ENCODE measurements at places on chromosomes 5 and 9.

DNA sequence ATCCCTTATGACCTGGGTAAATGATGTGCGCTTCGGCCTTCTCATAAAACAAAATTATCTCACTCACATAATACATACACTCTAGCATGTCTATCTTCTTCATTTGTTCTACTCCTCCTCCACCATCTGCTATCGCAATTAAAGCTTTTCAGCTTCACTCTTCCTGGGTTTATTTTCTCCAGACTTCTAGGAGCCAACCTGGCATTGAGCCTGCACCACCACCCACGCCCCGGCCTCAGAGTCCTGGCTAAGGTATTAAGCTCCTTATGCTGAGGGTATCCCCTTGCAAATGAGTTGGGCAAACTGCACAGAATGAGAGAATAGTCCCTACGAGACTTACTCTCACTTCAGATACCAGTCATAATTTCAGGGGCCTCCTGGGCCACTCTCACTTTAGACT lies 236.1 kb upstream of the CDH12 start:
- DNase-seq: no peak

- DNase-seq: no peak
Observed at GRCh38 chr9:116516456-116516855, 170.6 kb upstream of the TRIM32 start.

DNA sequence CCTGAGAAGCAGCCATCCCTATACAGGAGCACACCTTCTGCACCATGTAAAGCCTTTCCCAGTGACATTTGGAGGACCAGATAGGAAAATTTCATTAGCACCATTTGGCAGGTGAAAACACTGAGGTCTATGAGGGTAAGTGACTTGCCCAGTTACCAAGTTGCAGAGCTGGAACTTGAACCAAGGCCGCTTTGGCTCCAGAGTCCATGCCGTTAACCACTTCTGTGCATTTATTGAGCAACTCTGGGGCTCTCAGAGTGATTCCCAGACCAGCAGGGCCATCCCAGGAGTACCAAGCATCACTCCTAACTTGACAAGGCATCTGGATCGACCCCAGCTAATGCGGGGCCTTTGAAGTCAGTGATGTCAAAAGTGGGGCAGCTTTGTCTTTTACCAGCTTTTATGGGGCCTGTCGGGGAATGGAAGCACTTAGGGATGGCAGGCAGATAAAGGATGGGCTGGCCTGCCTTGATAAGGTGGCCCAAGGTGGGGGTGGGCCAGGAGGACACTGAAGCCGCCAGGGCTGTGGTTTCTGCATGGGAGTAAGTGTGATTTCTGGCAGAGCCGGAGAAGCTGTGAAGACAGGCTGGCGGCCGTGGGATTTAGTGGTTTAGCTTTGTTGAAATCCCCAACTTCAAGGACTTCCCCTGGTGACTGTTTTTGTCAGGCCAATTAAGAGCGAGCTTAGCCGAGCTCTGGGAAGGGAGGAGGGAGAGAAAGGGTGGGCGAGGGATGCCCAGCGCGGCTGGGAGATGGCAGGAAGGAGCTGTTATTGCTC lies 127.3 kb downstream of the MACROH2A1 start:
- no peak for DNase-seq

GRCh38 chr5:8923526-8923925 lies 622.3 kb downstream of the SEMA5A start:
- no peak for DNase-seq

GRCh38 chr5:141902015-141902814 lies 21.5 kb upstream of the DELE1 start:
- no peak for DNase-seq

DNA sequence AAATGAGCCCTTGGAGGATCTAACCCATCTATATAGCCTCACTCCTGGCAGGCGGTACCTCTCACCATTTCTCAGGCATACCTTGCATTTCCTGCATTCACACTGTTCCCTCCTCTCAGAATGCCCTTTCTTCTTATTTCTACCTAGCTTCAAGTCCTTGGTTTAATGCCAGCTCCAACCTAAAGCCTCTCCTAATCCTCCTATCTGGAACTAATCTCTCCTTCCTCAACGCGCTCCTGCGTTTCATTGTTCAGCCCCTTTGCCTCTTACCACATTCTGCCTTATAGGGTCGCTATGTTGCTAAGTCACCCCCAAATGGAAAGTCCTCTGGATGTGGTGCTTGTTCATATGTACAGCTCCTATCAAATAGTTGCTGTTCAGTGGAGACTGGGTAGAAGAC lies 288.5 kb upstream of the TUT7 start:
- no peak for DNase-seq

- DNase-seq: no peak
Observed at GRCh38 chr9:136531186-136531903, 14.5 kb downstream of the NOTCH1 start.

DNA sequence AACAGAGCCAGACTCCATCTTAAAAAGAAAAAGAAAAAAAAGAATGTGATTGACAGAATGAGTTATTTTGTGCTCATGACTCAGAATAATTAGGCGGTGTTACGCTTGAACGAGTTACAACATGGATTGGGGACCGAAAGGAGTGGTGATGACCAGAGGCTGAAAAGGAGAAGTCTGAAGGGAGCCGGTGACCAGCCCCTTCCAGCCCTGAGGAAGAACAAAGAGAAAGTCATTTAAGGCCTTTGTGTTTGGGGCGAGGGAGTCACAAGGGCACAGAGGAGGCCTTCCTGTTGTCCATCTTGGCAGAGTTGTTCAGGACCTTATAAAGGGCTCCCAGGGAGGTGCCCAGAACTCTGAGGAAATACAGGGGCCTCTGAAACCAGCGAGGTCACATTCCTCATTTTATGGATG lies 131.6 kb downstream of the GOLPH3 start:
- peak; percentile 20 for DNase-seq

DNA sequence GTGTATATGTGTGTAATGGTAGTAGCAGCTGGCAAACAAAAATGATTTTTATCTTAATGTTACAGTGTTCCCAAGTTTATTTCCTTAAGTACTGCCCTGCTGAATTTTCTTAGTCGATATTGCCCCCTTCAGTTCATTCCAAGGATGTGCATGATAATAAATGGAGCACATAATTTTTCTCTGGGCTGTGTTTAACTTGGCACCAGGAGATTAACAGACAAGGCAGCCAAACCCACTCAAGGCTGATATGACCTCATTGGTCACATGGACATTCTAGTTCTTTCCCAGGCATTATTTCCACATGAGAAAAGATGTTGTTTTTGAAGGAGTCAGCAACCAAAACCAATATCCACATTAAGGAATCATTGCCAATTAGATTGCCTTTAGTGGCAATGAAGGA lies 61.8 kb downstream of the COX7C start:
- peak; percentile 45 for DNase-seq

DNA sequence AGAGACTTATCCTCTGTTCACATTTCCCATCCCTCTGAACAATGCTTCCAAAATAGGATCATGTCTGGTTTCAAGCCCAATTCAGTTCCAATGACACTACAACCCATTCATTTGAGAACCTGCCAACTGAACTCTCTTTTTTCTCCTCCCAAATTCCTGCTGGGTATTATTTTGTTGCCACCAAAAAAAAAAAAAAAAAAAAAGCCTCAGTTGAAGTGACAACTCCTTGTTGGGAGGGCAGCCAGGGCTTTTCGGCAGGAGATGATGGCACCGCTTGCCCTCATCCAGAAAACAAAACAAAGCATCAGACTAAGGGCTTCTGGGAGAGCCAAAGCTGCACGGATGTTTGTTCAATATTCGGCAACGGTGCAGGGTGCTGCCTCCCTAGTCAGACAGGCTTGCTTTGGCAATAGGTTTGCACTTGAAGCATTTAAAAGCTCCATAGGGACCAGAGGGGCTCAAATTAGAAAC lies 30.6 kb upstream of the TRIM32 start:
- DNase-seq: no peak

DNA sequence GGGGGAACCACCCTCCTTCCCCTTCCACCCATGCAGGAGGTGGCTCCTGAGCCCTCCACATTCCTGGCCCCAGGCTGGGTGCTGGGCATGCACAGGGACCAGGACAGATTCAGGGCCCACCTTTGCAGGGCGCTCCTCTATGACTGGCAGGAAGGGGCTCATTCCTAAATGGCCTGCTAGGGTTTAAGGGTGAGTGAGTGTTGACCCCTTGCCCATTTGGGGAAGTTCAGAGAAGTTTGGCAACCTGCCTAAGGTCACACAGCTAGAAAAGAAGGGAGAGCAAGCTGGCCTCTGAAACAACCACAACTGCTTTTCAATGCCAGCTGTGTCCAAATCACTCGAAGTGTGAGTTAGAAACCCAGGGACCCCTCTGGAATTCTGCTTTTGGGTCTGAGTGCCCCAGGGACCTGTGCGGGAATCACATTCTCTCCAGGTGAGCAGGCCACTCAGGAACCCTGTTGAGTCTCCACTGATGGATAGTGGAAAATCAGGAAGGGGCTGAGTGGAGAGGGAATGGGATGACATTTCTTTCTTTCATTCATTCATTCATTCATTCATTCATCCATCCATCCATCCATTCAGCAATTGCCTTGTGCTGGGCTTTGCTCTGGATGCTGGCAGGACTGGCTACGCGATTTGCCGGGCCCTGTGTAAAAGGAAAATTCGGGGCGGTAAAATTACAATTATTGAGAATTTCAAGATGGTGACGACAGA lies 191.9 kb downstream of the C9orf50 start:
- DNase-seq: no peak

GRCh38 chr9:120918931-120919842 lies 7.4 kb downstream of the TRAF1 start:
- DNase-seq: peak; percentile 74

GRCh38 chr5:175658299-175659145 lies 651 bp downstream of the HRH2 start:
- no peak for DNase-seq

DNA sequence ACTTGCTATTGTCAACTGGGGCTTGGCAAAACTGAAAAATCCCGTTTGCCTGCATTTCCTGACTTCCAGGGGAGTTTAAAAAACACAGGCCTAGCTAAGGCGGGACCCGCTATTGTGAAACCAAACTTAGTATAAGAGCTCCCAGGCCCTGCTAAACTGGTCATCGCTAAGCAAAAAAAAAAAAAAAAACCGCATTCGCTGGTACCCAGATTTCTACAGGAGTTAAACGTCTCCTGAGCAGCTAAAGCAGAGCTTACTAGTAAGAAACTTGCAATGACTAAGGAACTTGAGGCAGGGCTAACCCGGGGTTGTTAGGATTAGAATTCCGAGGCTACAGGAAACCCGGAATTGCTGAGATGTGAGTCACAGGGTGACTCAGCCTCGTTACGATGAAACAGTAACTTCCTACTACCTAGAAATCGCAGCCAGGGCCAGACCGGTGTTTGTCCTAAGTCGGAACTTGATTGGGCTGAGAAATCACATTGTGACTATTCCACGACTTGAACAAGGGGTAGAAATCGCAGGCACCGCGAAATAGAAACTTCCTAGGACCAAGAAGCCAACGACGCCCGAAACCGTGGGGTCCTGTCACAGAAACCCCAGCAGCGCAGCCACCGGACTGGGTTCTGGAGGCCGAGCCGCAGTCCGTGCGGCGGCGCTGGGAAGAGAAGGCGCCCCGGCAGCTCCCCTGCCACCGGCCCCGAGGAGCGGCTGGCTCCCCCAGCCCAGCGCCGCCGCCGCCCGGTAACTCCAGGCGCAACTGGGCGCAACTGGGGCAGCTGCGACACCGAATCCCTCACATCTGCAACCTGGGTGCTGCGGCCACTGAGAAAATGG lies 89.4 kb downstream of the ANXA2R start:
- peak; percentile 100 for DNase-seq

DNA sequence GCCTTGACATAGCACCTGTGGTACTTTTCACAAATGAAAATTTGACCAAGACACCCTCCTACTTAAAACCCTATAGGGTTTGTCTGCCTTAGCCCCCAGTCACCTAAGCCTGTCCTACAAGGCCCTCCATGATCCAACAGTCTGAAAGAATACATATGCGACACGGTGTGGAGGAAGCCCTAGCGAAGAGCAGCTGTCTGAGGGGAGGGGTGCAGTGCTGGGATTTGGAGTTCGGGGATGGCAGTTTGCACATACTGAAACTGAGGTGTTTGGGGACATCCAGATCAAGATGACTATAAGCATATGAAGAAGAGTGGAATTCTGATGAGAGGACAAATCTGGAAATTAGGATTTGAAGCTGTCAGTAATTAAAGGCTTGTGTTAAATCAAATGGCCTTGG lies 7.2 kb upstream of the MYORG start:
- DNase-seq: no peak

- no peak for DNase-seq
Observed at GRCh38 chr5:39282561-39282960, 63.2 kb upstream of the FYB1 start.

DNA sequence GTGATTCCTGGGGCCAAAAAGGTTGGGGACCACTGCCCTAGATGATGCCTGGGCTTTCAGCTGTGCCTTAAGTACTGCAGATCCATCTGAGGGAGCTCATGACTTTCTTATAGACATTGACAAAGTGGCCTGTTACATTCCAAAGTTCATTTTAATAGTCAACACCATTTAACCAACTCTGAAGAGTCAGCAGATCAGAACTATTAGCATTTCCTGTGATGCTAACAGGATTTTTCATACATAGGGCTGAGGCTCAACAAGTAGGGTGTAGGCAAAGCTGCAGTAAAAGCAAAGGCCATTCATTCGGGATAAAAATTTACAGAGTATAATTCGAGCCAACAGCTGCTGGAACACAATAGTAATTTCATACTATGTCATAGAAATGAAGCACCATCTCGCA lies 105.4 kb downstream of the LPAR1 start:
- peak; percentile 53 for DNase-seq

DNA sequence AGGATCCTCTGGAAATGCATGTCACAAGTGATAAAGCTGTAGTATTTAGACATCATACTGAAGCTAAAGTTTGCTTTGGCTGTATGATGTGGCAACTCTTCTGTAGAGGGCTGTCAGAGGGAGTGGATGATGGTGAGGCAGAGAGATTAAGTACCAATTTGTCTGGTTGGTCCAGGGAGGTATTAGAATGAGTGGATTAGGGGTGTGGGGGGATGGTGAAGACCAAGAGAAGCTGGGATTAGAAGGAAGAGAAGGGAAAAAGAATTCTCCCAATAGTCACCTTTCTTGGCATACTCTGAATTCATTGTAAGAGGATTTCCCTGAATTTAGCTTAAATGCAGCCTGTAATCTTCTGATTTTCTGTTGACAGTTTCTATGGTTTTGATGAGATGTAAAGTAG lies 3.6 kb downstream of the PCDHAC2 start:
- no peak for DNase-seq

GRCh38 chr9:127796852-127797370 lies 5.8 kb upstream of the FPGS start:
- peak; percentile 42 for DNase-seq
